NCI-H69 (cell line): ENCODE measurements at places on chromosomes 11 and 22.

- peak; percentile 11 for DNase-seq
Measured at GRCh38 chr22:45758603-45759002, 87.0 kb downstream of the ATXN10 start.

GRCh38 chr11:48167380-48167779 is 49.2 kb upstream of the OR4B1 start:
- no peak for DNase-seq

DNA sequence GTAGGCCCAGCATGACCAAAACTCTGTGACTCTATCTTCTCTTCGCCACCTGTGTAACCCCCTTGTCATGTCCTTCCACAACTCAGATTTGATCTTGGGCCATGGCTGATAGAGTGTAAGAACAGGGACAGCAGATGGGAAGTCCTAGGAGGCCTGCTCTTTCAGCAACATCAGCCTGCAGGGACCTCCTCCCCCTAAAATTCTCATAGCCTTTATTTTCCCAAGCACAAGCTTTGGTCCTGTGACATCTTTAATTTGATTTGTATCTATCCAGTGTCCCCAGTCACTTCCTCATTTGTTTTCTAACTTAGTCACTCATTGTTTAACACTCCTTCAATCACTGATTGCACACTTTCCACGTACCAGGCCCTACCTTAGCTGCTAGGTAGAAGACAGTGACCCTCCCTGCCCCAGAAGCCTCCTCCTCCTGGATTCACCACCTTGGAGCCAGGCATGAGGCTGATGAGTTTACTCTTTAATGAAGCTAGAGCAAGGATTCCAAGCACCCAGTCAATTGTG is 5.3 kb downstream of the UBQLN3 start:
- DNase-seq = no peak

DNA sequence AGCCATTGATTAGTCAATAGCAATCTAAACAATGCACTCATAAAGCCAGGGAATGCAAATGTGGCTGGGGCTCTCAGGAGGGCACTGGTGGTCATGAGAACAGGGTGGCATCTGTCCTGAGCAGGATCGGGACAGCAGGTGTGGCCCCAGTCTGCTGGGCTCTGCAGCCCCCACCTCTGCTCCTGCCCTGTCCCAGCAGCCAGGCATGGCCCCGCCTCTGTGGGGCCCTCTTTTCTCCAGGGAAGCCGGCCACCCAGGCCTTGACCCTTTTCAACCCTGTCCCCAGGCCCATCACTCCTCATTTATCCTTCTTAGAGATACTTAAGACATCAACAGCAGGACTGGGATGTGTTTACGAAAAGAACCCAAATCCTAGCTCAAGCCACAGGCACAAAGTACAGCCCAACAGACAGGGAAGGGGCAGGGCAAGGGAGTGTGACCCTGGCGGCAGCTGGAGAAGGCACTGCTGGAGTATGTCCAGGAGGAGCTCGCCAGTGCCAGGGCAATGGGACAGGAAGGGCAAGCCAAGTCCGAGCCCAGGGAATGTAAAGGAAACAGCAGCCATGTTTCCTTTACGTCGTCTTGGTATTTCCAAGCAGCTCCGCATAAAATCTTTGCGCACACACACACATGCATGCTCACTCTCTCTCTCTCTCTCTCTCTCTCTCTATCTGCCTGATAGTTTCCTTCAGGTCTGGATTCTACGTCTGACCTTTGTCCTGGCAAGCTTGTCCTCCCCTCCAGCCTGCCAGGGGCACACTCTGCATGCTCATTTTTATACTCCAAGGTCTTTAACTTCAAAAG is 59.9 kb downstream of the DGCR2 start:
- no peak for DNase-seq

DNA sequence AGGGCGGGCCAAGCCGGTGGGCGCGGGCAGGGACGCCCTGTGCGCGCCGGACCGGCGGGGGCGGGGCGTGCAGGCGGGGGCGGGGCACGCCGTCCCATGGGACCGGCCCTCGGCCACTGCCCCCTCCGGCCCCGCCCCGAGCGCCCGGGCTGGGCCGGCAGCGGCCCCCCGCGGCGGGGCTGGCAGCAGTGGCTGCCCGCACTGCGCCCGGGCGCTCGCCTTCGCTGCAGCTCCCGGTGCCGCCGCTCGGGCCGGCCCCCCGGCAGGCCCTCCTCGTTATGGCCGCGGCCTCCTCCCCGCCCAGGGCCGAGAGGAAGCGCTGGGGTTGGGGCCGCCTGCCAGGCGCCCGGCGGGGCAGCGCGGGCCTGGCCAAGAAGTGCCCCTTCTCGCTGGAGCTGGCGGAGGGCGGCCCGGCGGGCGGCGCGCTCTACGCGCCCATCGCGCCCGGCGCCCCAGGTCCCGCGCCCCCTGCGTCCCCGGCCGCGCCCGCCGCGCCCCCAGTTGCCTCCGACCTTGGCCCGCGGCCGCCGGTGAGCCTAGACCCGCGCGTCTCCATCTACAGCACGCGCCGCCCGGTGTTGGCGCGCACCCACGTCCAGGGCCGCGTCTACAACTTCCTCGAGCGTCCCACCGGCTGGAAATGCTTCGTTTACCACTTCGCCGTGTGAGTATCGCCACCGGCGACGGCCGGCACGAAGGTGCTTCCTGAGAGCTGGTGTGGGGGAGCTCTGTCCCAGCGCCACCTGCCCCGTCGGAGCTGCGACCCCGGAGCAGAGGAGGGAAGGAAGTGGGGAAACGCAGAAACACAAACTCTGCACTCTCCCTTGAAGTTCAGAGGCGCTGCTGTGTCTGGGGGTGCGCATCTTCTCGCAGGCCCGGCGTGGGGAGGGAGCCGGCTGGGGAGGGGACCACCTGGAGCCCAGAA is at the start of gene KCNQ1:
Gene KCNQ1, plus strand, starts transcription at position 188 of the 925 bp plus-strand sequence. Its CDS starts 91 bp downstream, at position 279.
- DNase-seq = peak; percentile 69

DNA sequence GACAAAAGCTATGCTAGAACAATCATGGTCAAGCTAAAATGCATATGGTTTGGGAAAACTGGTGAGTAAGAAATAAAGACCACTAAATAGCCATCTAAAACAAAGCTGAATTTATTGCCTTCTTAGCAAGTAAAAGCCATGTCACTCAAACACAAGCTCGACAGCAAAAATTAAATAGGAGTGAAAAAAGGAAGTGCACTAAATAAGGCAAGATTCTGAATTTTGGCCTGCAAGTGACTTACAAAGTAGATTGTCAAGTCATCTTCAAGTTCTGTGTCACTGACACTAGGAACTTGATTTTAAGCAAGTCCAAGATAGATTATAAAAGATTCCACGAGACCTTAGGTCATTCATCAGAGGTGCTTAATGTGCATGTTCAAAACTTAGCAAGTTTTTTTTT is 27.4 kb downstream of the TUG1 start:
- DNase-seq = no peak

DNA sequence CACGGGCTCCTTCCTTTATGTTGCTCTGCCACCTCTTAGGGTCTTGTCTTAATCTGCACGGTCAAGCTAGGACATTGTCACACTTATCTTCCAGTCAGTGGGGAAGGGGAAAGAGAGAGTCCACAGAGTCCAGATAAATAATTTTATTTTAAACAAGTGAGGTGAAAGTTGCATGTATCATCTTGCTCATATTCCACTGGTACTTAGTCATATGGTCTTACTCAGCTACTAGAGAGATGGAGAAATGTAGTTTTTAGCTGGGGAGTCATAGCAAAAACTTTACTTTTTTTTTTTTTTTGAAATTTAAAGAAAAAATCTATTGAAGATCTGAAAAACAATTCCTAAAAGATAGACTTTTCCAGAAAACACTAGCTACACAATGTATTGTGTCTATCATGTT is 29.0 kb downstream of the PDE3B start:
- DNase-seq = no peak

DNA sequence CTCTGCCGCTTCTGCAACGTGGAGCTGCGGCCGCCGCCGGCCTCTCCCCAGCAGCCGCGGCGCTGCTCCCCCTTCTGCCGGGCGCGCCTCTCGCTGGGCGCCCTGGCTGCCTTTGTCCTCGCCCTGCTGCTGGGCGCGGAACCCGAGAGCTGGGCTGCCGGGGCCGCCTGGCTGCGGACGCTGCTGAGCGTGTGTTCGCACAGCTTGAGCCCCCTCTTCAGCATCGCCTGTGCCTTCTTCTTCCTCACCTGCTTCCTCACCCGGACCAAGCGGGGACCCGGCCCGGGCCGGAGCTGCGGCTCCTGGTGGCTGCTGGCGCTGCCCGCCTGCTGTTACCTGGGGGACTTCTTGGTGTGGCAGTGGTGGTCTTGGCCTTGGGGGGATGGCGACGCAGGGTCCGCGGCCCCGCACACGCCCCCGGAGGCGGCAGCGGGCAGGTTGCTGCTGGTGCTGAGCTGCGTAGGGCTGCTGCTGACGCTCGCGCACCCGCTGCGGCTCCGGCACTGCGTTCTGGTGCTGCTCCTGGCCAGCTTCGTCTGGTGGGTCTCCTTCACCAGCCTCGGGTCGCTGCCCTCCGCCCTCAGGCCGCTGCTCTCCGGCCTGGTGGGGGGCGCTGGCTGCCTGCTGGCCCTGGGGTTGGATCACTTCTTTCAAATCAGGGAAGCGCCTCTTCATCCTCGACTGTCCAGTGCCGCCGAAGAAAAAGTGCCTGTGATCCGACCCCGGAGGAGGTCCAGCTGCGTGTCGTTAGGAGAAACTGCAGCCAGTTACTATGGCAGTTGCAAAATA is 816 bp downstream of the PDE3B start:
- DNase-seq = peak; percentile 69

DNA sequence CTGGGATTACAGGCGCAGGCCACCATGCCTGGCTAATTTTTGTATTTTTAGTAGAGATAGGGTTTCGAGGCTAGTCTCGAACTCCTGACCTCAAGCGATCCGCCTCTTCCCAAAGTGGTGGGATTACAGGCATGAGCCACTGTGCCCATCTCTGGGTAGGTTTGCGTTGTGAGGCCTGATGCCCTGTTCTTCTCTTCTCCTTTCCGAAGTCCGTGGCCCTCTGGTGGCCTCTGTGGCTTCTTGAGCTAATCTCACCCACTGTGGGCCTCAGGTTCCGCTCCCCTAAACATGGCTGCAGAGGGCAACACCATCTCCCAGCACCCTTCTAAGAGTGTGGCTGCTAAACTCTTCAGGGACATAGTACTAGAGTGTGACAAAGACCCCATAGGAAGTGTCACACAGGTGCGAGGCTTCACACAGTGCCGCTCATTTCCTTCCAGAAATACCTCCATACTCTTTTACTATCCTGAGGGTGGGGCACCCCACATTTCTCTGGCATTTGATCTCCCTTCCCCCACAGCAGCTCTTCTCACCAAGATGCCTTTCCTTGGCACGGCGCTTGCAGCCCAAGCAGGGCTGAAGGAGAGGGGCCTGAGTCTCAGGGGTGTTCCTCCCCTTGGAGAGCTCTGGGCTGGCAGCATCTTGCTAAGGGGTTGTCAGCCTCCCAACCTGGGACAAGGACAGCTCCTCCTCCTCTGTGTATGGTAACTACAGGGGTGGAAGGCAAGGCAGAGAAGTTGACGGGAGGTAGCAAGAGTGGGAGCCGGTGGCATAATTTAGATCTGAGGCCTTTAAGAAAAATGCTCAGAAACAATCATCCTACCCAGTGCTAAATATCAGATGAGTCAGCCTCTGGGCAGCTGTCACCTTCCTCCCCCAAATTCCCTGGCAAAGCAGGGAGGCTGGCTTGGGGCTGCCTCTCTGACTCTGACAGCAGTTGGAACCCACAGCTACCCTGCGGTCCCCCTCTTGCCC is 6.1 kb downstream of the THY1 start:
- no peak for DNase-seq

DNA sequence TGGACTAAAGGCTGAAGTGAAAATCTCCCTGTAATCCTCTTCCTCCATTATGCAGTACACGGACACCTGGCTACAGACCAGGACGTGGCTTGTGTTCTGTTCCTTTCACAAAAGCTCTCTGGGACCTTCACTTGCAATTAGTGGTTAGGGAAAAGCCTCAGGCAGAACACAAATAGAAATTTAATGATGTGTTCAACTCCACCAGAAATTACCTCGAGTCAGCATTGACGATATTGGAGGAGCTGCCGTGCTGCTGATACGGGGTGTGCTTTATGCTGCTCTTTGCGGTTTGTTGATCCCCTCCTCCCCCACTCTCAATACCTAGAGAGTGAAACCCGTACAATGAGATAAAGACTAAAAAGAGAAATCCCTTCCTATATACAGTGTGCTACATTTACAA is 48.9 kb downstream of the POLD3 start:
- peak; percentile 96 for DNase-seq

- DNase-seq = no peak
Measured at GRCh38 chr11:74519710-74520109, 26.2 kb upstream of the LIPT2 start.

DNA sequence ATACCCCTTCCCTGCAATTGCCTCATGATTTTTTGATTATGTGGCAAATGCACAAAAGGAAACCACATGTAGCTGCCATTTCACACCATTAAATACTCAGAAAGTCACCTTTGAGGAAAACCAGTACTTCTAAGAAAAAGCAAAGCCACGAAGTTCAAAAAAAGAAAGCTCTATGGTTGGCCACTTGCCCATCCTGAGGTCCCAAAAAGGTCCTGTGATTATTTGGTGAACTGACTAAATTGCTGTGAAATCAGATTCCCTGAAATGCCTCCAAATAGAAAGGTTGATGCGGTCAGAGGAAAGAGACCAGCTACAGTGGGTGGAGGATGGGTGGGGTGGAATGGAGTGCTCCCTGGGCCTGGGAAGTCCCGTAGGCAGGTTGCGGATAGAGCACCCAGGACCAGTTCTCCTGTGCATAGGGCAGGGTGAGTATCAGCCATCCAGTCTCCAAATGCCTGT is 26.9 kb downstream of the MRPL16 start:
- DNase-seq = no peak

GRCh38 chr11:116335891-116336290 is 436.9 kb downstream of the BUD13 start:
- DNase-seq = no peak

GRCh38 chr22:48748113-48748859 is 1079.4 kb downstream of the BRD1 start:
- no peak for DNase-seq

DNA sequence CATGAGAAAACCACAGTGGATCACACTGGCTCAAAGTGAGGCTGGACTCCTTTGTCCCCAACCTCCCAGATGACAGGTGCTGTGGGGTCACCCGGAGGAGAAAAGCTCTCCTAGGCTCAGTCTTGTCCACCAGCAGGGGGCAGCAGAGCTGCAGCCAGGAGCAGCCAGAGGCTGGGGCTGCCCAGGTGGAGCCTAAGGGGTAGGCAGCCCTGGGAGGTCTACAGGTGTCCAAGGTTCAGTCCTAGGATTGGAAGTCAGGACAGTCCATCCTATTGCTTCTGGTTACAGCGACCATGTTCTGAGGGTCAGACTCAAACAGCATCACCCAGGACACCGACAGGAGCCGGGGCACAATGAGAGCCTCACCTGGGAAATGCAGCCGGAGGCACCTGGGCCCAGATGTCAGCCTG is 77.6 kb upstream of the IGLL5 start:
- peak; percentile 46 for DNase-seq

GRCh38 chr22:31920306-31920705 is 24.0 kb upstream of the YWHAH start:
- no peak for DNase-seq

GRCh38 chr22:49064836-49065235 is 762.8 kb downstream of the BRD1 start:
- DNase-seq = no peak

DNA sequence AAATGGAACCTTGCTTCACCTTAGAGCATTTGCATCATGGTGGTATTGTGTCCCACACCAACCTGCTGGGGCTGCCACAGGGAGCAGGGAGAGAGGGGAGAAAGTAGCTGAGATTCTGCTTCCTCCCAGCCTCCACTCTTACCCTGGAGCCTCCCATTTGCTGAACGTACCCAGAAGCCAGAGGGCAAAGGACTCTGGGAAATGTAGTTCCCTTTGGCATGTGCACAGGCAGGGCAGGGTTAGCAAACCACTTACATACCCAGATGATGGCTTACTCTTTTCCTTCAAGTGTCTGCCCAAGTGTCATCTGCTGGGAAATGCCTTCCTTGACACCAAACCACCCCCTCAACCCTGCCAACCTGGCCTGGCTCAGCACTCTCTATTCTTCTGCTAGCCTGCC is 16.9 kb downstream of the SMIM38 start:
- DNase-seq = no peak
